ENCODE measurements at places on chromosomes 16 and 17.

GRCh38 chr16:75105306-75106061 is 11.1 kb downstream of the LDHD start:
- DNase-seq: no peak

DNA sequence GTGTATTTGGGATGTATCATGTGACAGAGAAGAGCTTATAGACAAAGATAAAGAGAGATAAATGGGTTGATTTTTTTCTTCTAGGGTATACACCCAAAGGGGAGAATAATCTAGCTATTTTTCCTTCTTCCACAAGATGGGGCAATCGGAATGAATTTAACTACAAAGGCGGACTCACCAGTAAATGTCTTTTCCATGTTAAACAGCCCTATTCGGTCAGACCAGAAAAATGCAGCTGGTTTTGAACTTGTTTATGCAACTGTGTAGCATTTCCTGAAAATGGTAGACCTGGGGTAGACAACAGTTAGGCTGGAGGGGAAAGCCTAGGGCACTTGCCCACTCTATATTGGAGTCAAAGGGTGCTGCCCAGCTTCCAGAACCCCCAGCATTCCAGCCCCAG is 477.1 kb downstream of the TOX3 start:
- no peak for DNase-seq

DNA sequence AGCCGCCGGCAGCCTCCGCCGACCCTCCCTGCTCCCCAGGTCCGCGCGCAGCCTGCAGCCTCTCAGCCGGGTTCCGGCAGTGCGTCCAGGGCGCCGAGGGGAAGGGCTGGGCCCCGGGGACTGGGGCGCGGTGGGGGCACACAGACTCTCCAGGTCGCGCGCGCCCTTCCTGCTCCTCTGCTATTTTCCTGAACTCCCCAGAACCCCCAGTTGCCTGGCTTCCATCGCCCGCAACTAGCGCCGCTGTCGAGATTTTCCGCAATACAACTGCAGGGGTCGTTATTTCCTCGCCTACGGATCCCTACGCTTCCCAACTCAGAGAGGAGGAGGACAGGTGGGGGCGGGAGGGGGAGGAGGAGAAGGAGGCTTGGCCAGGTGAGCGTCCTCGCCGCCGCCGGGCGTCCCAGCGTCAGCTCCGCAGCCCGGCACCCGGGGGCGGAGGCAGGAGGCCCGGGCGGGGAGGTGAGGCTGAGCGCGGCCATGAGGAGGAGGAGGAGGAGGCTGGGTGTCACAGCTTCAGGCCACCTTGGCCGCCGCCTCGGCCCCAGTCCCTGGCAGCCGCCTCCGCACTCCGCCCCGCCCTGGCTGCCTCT is at the start of gene CA10:
Gene CA10 (minus strand): TSS at position 265 of the 593 bp plus-strand sequence.
- no peak for DNase-seq

DNA sequence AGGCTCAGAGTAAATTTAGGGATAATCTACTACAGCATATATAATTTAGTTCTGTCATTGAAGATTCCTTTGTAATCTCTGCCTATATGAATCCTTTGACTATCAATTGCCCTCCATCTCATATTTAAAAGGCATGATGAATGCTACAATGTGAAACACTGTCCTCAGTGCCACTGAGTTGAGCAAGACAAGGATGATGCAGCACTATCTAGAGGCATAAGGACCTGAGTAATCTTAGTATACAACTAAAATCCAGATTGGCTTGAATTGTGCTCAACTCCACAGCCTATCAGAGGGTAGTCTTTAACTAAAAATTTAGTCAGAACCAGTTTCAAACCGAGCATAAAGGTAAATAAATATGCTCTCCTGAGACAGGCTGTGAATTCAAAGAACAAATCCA is 11.6 kb upstream of the STRADA start:
- no peak for DNase-seq

DNA sequence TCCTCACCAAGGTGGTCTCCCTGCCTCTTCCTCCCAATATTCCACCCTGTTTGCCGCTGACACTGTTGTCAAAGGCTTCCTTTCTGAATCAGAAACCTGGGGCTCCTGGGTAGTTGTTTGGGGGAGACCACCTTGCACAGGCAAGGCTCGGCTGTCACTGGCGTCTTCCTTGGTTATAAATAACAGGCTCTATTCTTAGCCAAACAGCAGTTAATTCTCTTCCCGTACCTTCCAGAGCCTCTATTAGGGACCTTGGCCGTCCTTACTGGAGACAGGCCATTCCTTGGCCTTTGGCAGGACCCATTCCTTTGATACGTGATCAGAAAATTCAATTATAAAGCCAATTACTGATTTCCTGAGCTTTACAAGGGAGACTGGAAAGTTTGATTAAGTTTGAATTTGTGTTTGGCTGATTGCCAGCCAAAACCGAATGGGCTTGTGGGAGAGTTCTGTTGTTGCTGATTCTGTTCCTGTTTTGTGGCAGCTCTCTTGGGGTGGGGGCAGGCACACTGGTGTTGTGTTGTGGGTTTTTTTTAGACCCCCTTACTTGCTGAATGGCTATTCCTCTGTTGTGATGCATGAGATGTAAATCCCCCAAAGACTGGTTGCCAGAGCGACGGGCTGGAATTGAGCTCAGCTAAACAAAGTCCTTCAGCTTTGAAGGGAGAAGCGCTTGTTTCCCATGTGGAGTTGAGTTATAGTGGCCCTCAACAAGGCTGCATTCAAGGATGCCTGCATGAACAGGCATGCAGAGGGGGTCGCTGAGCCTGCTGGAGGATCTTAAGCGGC is 104.6 kb downstream of the GNAO1 start:
- no peak for DNase-seq

GRCh38 chr16:89193576-89194293 is 6.6 kb downstream of the SLC22A31 start:
- no peak for DNase-seq

DNA sequence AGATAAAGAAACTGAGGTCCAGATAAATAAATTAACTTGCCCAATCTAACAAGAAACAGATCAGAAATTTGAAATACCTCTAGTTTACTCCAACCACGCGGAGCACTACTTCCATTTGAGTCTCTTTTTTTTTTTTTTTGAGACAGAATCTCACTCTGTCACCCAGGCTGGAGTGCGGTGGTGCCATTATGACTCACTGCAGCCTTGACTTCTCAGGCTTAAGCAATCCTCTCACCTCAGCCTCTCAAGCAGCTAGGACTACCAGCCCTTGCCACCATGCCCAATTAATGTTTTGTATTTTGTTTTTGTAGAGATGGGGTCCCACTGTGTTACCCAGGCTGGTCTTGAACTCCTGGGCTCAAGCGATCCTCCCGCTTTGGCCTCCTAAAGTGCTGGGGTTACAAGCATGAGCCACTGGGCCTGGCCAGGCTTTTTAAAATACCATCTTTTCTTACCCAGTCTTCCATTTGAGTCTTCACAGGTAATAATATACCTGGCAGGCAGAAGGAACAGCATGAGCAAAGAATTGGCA is 3.3 kb upstream of the NACA2 start:
- no peak for DNase-seq

- DNase-seq: no peak
Observed at GRCh38 chr17:57935833-57936807, 19.1 kb downstream of the CUEDC1 start.

DNA sequence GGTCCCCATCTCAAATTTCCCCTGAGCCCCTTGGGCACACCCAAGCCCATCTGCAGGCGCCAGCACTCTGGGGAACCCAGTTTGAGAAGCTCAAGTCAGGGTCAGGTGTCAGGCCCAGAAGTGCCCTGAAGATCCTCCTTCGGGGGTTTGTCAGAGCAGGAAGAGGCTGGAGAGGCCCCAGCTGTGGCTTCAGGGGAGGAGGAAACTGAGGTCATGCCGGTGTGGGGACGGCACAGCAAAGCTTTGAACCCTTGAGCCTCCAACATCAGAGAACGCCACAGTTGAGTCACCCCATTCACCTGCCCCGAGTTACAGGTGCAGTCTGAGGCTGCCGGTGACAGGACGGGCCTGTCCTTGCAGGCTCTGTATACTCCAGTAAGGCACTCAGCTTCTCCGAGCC is 140.2 kb upstream of the CIBAR2 start:
- no peak for DNase-seq

GRCh38 chr17:77456951-77457548 is 316.3 kb downstream of the SEC14L1 start:
- DNase-seq: no peak

- no peak for DNase-seq
Observed at GRCh38 chr16:3824121-3824795, 56.3 kb downstream of the CREBBP start.

- DNase-seq: no peak
Observed at GRCh38 chr16:87707714-87708580, 57.8 kb downstream of the KLHDC4 start.

- no peak for DNase-seq
Observed at GRCh38 chr17:8725881-8726876, 18.5 kb downstream of the CCDC42 start.

- DNase-seq: no peak
Observed at GRCh38 chr16:2514333-2515179, 804 bp downstream of the ATP6V0C start.

GRCh38 chr17:27038676-27039075 is 255.2 kb upstream of the WSB1 start:
- no peak for DNase-seq

DNA sequence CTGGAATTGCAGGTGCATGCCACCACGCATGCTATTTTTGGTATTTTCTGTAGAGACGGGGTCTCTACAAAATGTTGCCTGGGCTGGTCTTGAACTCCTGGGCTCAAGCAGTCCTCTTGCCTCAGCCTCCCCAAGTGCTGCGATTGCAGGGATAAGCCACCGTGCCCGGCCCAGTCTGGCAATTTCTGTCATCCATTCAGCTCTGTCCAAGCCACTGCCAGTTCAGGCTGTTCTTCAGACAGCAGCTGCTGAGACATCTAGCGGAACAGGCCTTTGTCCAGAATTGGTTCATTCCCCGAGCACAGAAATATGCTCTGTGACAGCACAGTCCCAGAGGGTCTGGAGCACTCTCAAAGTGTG is 5.4 kb downstream of the SLC47A1 start:
- DNase-seq: no peak
